ENCODE measurements at places on chromosomes 6 and 20.
A peak's percentile ranks its signal among the peaks of the same experiment; 100 is the strongest.

GRCh38 chr6:99641270-99641669, 34.6 kb downstream of the PRDM13 start:
- no peak for DNase-seq

- DNase-seq, result no peak
Observed at GRCh38 chr20:44701118-44701857, 13.9 kb upstream of the CCN5 start.

- no peak for DNase-seq
Observed at GRCh38 chr6:166987930-166988329, 11.3 kb upstream of the CEP43 start.

DNA sequence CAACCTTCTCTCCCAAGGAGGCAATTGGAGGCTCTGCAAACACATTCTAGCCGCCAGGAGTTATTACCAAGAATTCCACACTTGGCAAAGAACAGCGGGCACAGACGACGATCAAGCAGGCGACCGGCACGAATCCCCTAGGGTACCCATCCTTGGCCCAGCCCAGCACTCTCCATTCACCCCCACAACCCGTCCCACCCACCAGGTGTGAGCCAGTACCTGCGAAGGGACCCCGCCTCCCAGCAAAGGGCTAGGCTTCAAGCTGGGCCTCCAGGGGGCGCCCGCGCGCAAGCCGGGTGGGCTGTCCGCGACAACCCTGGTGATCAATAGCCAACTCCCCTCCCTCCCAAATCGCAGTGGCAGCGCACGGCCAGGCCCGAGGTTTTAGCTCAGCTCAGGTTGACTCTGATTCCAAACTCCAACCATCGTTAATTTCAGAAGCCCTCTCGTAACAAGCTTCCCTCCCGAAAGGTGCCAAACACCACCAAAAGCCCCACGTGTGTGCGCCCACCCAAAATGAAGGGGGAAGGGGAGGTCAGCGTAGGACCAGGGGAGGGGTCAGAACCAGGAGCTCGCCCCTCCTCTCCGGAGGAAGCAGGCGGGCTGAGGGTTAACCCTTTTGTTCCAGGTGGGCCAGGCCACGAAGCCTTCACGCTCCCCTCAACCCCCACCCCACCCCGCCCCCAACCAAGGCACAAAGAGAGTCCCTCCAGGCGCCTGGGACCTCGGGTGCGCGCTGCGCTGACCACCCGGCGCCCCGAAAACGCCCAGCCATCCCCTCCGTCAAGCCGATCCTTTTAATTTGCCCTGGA, 2.1 kb downstream of the SALL4 start:
- no peak for DNase-seq

DNA sequence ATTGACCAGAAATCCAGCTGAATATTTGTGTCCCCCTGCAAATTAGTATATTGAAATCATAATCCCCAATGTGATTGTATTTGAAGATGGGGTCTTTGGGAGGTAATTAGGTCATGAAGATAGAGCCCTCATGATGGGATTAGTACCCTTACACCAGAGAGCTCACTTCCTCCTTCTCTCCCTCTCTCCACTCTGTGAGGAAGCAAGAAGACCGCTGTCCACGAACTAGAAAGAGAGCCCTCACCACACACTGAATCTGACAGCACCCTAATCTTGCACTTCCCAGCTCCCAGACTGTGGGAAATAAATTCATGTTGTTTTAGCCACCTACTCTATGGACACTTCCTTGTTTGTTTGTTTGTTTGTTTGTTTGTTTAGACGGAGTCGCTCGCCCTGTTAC, 11.9 kb upstream of the PLAGL1 start:
- peak; percentile 30 for DNase-seq

DNA sequence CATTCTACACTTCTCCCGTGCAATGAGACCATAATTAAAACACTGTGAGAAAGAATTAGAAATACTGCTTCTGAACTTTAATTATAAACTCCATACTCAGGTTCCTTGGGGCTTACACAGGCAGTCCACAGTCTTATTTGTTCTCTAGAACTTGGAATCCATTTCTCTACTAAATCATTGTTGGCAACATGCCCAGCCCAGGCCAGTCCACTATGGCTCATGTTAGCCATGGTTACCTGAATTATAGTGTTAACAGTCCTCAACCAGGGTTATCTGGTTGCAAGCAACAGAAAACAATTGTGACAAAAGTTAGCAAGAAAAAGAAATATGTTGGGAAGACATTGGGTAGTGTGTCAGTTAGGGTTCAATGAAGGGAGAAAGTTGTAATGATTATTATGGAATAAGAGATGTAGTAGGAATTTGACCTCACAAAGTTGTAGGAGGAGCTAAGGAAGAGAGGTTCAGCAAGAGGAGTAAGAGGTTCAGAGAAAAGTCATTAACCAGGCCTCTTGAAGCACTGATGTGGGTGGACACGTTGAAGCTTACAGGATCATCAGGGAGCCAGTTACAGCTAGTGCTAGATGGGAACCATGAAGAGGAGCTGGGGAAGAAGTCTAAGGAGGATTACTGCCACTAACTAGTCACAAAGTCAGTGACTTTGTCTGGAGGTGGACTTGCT, 352.5 kb upstream of the PRND start:
- no peak for DNase-seq

DNA sequence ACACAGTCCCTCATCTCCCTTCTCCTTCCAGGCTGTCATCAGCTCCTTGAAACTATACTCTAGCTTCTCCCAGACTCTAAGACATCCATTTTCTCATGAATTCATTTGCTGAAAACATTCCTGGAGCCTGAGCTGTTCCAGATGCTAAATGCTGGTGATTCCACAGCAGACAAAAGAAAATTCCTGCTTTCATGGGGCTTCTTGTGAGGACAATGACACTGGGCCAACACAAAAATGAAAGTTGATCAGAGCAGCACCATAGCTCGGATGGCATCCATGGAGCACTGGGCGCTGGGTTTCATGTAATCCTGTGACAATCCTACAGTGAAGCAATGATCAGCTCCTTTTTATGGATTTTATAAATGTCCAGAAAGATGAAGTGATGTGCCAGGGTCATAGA, 47.4 kb upstream of the STX16 start:
- DNase-seq, result no peak

- DNase-seq, result no peak
Observed at GRCh38 chr20:55935448-55936208, 69.7 kb downstream of the CBLN4 start.

DNA sequence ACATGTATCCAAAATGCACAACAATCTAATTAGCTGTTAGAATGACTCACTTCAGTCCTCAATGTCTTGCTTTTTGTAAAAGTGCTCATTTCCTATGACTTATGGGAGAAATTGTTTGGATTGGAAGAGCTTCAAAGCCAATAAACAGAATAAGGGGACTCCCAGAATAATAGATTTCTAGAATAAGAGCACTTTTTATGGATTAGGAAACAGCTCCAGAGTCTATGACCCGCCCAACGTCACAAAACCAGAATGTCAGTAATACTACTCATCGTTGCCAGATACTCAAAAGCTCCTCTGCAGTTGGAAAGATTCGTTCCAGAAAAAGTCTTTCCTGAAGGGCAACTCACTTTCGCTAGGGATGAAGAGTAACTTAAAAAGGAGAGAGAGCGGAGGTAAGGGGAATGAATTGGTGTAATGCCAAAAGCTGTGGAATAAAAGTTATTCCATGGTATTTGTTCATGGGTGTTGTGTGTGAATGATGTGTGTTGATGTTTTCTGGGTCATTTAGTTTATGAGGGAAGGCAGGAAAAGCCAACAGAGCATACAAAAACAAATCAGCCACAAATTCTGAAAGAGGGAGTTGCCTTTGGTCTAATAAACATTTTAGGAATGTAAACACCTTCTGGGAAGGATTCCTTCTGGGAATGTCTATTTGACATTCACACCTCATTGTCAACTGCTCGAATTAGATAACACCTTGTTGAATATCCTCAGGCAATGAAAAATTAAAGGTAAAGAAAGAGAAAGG, 64.6 kb downstream of the SYNE1 start:
- no peak for DNase-seq

DNA sequence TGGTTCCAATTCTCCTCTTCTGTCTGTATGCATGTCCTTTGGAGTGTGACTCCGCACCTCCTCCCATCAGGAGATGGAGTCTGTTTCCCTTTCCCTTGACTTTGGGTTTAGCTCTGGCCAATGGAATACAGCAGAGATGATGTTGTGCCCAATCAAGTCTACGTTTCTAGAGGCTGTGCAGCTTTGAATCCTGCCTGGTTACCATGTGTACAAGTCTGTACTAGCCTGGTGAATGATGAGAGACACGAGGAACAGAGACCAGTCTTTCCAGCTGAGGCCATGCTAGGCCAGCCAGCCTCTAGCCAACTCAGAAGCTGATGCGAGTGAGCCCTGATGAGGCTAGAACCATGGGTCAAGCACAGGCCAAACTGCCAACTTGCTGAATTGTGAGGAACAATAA, 83.2 kb downstream of the LAMP5 start:
- DNase-seq, result no peak

DNA sequence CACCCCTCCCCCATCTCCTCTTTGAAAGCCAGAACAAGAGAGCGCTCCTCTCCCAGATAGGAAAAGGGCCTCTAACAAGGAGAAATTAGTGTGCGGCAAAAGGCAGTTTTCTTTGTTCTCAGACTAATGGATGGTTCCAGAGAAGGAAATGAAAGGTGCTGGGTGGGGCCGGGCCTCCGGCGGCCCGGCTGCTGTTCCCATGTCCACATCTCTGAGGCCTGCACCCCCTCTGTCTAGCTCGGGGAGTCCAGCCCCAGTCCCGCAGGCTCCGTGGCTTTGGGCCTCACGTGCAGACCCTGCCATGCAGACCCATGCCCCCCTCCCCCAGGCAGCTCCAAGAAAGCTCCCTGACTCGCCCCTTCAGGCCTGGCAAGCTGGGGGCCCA, 35.8 kb upstream of the MRGBP start:
- no peak for DNase-seq

- DNase-seq, result no peak
Observed at GRCh38 chr20:25368526-25368925, 22.1 kb downstream of the ABHD12 start.

GRCh38 chr20:20521736-20522135, 153.8 kb downstream of the INSM1 start:
- no peak for DNase-seq

- no peak for DNase-seq
Observed at GRCh38 chr6:149888659-149889058, 9.3 kb downstream of the RAET1E start.

DNA sequence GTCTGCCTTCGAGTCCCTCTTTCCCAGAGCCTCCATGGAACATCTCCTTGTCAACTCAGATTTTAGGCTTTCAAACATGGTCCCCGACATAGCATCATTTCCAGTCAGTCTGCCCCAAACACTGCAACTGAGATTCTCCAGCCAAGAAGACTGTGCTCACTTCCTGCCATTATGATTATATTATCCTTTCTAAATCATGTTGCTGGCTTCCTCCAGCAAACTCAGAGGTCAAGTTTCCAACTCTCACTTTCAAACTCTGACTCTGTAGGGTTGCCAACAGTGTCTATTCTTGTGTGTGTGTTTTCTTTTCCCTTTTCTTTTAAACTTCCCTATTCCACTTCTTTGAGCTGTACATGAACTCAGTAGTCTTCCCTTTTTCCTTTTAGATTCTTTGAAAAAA, 61.2 kb upstream of the TRAF3IP2 start:
- peak; percentile 71 for DNase-seq

All from inflammatory macrophage treated with lipopolysaccharide for 4 hours (primary cell).